DND-41 (cell line): ENCODE measurements at places on chromosomes 7 and 10.

GRCh38 chr7:111089822-111090426, 1.0 kb upstream of the LRRN3 start:
- DNase-seq = no peak
- no peak overlapping the region for H3K4me3 ChIP-seq
- no peaks in the 10 kb centered on the region for H3K27me3 ChIP-seq

DNA sequence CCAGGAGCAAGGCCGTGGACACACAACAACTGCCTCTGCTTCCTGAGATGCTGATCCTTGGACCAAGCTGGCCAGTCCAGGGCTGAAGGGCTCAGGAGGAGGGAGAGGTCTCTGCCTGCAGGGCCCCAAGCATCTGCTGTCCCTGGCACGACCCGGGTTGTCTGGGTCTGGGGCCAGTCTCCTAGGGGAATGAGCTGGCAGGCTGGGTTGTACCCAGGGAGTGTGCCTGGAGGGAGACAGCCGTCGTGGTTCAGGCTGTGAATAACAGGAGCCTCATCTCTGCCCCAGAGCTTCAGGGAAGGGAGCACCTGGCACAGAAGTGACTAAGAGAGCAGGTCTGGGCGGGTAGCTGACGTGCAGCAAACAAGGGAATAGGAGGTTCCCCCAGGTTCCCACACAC, 17.9 kb upstream of the SERPINE1 start:
- no peak overlapping the region for H3K27ac ChIP-seq
- no peak overlapping the region for H3K4me3 ChIP-seq
- no peak for DNase-seq

DNA sequence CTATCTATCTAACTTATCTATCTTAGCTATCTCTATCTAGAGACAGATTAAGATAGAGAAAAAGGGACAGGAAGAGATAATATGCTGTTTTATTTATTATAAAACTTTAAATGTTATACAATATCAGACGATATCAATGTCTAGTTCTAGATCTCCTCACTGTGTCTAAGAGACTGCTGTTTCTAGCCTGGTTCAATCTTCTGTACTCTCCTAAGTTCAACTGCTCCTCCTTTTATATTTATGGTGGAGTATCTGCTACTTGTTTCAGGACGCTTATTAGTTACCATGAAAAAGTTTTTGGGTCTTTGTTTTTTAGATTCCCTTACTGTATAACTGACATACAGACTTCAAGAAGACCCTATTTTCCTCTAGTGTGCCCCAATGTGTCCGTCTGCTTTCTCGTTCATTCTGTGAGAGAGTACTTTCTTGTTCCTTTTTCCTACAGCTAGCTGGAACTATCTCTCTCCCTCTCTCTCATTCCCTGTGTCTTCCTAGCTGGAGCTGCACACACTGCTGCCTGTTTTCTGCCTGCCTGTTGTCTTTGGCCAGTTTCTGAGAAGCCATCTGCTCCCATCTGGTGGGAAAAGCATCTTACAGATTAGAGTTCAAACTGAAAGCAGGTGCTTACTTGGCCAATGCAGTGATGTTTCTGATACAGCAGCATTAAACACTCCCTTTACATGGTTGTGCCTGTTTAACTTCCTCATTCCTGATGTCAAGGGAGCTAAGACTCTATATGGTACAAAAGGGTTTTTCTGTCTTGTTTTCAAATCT, 49.4 kb upstream of the ARL4A start:
- no peaks in the 10 kb centered on the region for H3K27me3 ChIP-seq
- no peak for DNase-seq
- no peak overlapping the region for H3K27ac ChIP-seq
- no peaks in the 10 kb centered on the region for H3K36me3 ChIP-seq
- H3K4me3 ChIP-seq = no peak overlapping the region
- H3K4me1 ChIP-seq = no peaks in the 10 kb centered on the region

DNA sequence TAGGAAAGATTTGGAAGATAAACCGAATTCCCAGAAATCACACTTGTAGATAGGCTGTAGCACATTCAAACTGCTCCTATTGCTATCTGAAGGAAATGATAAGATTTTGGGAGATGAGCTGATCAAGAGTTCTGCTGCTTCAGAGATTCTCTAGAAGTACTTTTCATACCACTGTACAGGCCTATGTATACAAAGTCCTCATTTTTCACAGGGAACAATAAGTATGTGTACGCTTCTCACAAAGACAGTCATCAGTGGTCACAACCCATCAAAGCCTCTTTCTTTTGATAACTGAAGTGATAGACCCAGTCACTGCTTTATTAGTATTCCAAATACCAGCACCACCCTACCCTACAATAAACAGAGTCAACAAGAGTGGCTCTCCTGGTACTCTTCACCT, 15.6 kb upstream of the SEPTIN7 start:
- no peaks in the 10 kb centered on the region for H3K27me3 ChIP-seq
- H3K27ac ChIP-seq = no peak overlapping the region
- no peak for DNase-seq

GRCh38 chr7:28075674-28076358, 104.8 kb downstream of the JAZF1 start:
- H3K36me3 ChIP-seq = no peaks in the 10 kb centered on the region
- no peak overlapping the region for H3K4me3 ChIP-seq
- H3K4me1 ChIP-seq = no peaks in the 10 kb centered on the region
- DNase-seq = no peak
- no peak overlapping the region for H3K27ac ChIP-seq

GRCh38 chr10:44157574-44157973, 227.3 kb downstream of the CXCL12 start:
- H3K4me1 ChIP-seq = no peaks in the 10 kb centered on the region
- no peak overlapping the region for H3K4me3 ChIP-seq
- H3K36me3 ChIP-seq = no peaks in the 10 kb centered on the region
- DNase-seq = no peak

DNA sequence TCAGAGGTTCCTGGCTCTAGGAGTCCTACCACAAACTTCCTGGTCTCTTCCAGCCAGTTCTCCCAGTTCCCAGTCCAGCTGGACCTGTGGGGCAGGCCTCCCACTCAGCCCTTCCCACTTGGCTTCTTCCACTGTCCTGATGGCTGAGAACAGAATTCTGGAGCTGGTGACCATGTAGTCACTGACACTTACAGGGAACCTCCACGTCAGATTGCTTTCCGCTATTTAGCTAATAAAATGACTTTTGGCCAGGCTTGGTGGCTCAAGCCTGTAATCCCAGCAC, 63.5 kb upstream of the ZRANB1 start:
- H3K27me3 ChIP-seq = peaks cover 3% of the 10 kb centered on the region
- H3K4me3 ChIP-seq = no peak overlapping the region
- no peak for DNase-seq
- H3K36me3 ChIP-seq = no peaks in the 10 kb centered on the region

DNA sequence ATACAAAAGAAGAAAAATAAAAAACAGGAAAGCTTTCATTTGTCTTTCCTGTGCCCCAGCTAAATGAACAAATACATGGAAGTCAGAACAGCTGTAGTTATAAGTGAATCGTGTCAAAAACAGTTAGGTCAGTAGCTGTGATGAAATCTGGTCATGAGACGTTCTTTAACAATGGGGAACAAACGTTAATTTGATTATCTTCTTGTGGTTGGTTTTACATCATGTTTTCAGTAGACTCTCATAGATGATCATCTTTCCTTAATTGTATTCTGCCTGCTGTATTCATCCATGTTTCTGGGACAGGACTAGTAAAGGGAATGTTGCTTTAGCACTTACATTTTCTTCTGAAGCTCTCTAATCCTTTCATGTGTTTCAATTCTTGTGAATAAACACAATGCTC, 97.0 kb downstream of the PCLO start:
- H3K36me3 ChIP-seq = no peaks in the 10 kb centered on the region
- H3K27me3 ChIP-seq = no peaks in the 10 kb centered on the region
- no peak overlapping the region for H3K27ac ChIP-seq
- no peak for DNase-seq
- no peak overlapping the region for H3K4me3 ChIP-seq
- H3K4me1 ChIP-seq = no peaks in the 10 kb centered on the region

DNA sequence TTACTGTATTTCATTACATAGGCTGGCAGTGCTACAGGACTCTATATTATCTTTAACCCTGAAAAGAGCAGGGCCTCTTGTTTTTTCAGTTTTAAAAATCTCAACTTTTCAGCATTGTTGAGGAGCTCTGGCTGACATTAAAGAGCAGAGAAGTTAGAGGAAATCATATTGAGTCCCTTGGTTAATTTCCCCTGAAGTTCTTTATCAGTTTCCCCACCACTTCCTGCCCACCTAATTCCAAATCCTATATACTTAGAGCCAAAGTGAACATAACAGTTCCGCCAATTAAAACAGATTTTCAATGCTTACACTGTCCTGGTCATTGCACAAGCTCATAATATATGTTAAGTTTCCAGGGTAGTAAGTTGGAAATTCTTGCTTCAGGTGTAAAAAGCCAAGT, 66.0 kb upstream of the MRLN start:
- peaks cover 19% of the 10 kb centered on the region for H3K36me3 ChIP-seq
- peaks cover 14% of the 10 kb centered on the region for H3K4me1 ChIP-seq
- no peak overlapping the region for H3K27ac ChIP-seq
- H3K27me3 ChIP-seq = no peaks in the 10 kb centered on the region
